ENCODE measurements at places on chromosomes 1 and 21.

DNA sequence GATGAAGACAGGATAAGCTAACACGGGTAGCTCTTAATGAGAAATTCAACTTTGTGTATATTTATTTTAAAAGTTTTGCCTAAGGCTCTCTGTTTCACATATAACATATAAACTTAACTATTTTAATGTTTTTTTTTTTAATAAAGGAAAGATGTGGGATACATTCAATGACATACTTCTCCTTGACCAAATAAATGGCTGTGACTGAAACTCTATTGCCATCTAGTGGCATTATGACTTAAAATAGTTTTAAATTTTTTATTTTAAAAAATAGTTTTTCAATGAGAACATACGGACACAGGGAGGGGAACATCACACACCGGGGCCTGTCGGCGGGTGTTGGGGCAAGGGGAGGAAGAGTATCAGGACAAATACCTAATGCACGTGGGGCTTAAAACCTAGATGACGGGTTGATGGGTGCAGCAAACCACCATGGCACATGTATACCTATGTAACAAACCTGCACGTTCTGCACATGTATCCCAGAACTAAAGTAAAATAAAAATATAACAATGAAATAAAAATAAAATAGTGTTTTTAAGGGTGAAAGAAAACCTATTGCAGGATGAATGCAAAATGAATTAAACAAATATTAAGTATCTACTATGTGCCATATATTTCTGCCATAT is 83.4 kb downstream of the LYST start:
- DNase-seq: no peak

- DNase-seq: no peak
These were observed 30.2 kb downstream of the AK4 start for GRCh38 chr1:65178235-65178634.

DNA sequence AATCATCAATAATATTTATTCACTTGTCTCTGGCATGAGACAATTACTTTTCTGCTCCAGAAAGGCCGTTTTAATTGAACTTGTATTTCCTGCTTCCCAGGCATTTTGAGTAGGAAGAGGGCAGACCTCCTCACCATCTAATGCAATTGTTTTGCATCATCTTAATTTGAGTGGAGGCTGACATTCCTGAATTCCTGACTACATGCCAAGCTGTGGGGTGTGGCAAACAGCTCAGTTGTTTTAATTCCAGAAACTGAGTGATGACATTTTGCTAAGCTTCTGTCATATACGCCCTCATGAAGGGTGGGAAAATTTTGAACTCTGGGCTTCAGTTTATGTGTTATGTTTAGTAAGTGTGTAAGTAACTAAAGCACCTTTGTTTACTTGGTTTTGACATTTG is 125.4 kb upstream of the USP25 start:
- no peak for DNase-seq

- DNase-seq: no peak
These were observed 96.4 kb downstream of the UBR4 start for GRCh38 chr1:19113697-19114092.

GRCh38 chr1:177817937-177818875 is 151.7 kb downstream of the SEC16B start:
- no peak for DNase-seq

DNA sequence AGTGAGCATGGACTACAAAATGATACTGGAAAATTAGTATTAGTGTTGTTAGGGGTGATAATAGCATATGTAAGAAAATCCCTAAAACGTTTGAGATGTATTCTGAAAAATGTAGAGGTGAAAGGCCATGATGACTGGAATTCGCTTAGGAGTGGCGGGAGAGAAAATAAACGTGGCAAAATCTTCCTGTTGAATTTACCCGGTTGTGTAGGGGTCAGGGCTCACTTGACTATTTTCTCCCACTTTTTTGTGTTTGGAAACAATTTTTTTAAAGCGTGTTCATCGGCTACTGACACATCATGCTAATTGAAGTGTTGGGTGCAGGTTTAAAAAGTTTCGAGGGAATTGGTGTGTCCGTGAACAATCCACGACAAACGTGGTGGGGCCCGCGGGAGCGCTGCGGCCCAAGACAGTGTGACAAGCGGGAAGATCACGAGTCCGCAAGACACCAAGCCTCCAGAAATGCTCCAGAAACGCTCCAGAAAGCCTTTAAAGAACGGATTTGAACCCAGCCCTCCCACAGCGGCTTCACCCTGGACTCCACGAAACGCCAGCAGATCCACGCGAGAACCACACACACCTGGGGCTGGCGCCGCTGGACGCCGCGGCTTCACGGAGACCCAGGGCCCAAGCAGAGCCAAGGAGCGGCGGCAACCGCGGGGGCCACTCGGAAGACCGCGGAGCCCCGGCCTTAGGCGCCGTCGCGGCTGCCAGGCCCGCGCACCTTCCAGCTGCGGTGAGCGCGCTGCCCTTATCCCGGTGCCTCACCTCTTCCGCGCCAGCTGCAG is 573 bp downstream of the PSMG1 start:
- DNase-seq: peak; percentile 24

- DNase-seq: no peak
These were observed 122.3 kb upstream of the CXADR start for GRCh38 chr21:17390569-17390968.

DNA sequence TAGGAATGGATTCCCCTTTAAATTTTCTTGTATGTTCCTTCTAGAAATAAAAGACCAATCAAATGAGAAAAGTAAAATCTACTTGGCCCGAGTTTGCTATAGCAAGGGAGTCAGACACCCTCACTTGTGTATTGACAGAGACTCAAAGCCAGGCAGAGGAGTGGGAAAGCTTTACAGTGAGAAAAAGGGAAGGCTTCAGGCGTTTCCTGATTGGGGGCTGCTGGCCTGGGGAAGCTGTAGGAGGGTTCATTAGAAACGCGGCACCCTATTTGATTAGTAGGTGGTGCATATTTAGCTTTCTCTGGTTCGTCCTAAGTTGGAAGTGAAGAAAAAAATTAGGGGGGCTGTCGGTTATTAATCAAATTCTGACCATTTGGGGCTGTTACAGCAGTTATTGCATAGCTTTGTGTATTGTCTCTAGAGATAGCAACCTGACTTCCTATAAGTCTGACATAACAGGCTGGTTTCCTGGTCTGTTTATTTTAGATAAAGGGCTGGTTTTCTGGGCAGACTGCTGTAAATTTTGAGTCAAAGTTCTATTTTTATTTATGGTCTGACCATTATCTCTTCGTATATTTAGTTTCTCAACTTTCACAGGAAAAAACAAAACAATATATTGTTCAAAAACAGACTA is 10.0 kb downstream of the SLC25A24 start:
- DNase-seq: no peak

DNA sequence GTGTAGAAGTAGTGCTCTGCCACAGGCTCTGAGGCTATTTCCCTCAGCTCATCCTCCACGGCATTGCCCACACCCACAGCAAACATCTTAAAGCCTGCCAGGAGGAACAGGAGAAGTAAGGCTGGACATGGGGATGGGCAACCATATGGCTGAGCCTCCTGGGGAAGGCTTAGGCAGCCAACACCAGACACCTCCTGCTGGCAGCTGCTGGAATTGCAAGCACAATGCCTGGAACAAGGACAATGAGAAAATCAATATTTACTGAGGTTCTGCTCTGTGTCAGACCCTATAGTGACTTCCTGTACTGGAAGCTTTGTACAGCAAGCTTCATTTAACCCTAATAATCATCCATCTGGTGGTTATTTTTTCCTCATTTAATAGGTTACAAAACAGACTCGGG is 8.2 kb downstream of the MATN1 start:
- DNase-seq: no peak

- DNase-seq: no peak
These were observed 260.6 kb downstream of the CAMTA1 start for GRCh38 chr1:7045897-7046296.

- no peak for DNase-seq
These were observed 106.7 kb upstream of the COL6A1 start for GRCh38 chr21:45874716-45875415.

- DNase-seq: no peak
These were observed 15.0 kb upstream of the ROR1 start for GRCh38 chr1:63758791-63759190.

DNA sequence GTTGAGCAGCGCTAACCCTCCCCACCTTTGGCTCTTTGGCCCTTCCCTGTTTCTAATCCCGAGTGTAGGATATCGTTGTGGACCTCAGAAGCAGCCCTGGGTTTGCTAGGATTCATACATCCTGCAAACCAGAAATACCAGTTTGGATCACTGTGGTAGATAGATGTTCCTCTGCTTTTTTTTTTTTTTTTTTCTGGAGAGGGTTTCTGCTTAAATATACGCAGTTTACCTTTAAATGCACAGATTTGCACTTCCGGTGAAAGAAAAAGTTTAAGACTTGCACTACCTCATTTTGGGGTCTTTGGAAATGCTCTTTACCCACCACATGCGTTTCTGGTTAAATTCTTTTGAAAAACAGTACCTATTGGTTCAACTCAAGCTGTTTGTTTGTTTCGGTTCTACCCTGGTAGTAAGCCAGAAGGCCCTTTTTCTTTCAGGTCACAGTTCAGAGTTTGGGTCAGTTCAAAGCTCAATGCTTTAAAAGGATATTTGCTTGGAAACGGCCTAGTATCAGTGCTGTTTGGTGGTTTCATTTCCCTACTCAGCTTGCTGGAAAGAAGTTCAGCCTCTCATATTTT is 908 bp downstream of the DDI2 start:
- DNase-seq: no peak

GRCh38 chr1:54218883-54219687 is 19.1 kb downstream of the MRPL37 start:
- DNase-seq: no peak

- no peak for DNase-seq
These were observed 65.4 kb downstream of the ALPL start for GRCh38 chr1:21574466-21575151.

DNA sequence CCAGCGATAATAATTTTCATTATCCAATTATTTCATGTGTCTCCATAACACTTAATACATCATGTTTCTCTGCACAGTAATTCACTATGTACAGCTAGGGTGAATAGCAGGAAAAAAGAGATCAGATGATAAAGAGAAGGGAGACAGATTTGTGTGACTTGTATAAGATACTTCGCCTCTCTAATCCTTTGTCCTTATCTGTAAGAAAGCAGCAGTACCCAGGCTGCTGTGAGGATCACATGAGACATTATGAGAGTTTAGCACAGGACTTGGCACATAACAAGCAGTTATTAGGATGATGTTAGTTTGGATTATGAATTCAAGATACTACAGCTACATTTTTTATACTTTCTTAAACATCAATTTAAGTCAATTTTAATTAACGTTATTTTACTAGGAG is 6.3 kb downstream of the ERG start:
- no peak for DNase-seq

DNA sequence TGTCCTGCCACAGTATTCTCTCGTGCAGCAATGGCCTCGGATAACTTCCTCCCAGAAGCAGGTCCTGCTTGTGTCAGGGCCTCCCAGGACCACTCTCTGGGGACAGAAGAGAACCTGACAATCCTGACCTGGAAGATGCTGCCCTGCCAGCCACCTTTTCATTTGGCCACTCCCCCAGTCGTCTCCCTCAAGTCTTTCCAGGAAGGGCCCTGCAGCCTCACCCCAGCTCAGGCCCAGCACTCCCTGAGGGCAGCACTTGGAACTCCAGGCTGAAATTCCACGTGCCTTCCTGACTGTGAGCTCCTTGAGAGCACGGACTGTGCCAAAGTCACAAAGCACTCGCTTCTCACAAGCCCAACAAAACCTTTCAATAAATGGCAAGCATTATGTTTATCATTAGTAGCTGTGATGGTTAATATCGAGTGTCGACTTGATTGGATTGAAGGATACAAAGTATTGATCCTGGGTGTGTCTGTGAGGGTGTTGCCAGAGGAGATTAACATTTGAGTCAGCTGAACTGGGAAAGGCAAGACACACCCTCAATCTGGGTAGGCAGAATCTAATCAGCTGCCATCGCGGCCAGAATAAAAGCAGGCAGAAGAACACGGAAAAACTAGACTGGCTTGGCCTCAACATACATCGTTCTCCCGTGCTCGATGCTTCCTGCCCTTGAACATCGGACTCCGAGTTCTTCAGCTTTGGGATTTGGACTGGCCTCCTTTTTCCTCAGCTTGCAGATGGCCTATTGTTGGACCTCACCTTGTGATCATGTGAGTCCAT is 2.3 kb upstream of the CLEC20A start:
- no peak for DNase-seq

- DNase-seq: no peak
These were observed 96.0 kb upstream of the POU3F1 start for GRCh38 chr1:38142606-38143005.

GRCh38 chr1:27519331-27520258 is 29.6 kb upstream of the WASF2 start:
- peak; percentile 65 for DNase-seq

- DNase-seq: no peak
These were observed 4.9 kb upstream of the PTGFRN start for GRCh38 chr1:116904791-116905320.

DNA sequence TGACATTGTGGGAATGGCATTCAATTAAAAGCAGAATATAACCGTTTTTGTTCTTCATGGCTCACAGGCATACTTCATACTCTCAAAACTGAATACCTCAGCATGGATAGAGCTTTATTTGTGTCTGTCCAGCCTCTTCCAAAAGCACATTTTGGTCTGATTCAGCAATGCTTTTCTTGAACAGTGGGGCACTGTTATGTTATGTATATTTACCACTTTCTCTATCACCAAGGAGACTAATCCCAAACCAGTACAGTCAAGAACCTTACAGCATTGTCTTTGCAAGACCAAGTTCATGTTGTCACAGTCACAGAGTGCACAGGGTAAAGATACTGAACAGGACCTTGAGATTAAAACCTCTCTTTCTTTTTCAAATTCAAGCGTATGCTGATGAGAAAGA is 582.8 kb downstream of the PTBP2 start:
- no peak for DNase-seq

DNA sequence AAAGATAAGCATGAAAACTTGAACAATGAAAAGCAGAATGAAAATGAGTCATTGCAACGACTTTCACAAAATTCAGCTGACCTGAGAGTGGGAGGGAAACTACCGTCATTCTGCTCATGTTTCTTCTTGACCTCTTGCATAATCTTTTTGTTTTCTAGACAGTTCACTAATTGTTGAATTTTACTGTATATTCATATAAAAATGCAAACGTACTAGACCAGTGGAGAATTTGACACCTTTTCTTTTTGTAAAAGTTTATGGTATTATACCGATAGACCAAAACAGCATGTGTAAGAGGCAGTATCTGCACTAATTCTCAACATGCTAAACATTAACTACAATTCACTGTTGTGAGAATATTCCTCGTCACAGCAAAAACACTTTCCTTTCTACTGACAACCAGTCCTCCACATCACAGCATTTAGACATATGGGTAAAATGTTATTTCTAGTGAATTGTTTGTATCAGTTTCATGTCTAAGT is 137.8 kb downstream of the GREM2 start:
- no peak for DNase-seq

- peak; percentile 73 for DNase-seq
These were observed at the start of gene GPATCH3 for GRCh38 chr1:26900001-26900814. Gene GPATCH3 (minus strand): TSS chr1:26900467. CDS start chr1:26900442, 25 bp downstream.

GRCh38 chr1:209560529-209560928 is 23.0 kb upstream of the CAMK1G start:
- no peak for DNase-seq

GRCh38 chr1:174956976-174957375 is 42.8 kb upstream of the CACYBP start:
- DNase-seq: no peak

GRCh38 chr1:110152133-110152785 is 2.0 kb downstream of the SLC6A17 start:
- DNase-seq: no peak

Measured in nucleus accumbens (tissue), 56 donors.